ENCODE measurements at places on chromosomes 7 and 10.

DNA sequence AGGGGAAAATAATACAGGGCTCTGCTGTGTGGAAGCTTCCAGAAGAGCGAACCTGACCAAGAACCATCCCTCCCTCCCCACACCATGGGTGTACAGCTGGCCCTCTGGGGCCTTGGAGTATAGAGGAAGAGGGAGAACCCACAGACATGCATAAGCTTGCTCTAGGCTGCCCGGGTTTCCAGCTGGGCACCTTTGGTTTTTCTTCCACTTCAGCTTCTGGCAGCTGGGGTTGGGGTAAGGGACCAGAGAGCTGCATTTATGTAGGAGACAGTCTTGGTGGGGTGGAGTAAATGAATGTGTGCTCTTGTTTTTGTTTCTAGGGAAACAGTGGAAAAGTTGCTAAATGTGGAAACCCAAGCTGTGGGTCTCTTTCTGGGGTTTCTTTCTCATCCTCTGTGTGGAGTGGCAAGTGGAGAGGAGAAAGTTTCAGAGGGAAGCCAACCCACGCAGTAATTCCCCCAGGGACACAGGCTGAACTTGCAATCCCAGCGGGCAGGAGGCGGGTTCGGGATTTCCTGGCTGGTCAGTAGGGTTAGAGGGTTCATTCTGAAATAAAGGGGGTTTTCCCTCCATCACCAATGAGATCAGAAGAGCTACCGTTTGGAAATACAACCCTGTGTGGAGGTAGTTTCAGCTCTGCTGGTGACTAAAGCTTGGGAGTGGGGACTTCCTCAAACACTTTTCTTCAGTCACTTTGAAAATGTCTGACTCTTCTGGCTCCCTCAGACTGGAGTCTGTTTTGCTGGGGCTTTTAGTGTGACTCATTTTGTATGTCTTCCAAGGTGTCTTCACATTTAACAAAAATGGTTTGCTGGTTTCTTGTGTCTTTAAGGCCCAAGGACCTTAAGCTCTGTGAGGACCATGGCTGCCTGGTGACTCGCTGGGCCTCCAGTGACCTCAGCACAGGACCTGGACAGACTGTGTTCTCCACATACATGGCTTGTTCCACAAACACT is 22.2 kb upstream of the SRGN start:
- no peak for DNase-seq

- peak; percentile 76 for DNase-seq
These were observed 14.8 kb downstream of the ADAM8 start for GRCh38 chr10:133261726-133262325.

DNA sequence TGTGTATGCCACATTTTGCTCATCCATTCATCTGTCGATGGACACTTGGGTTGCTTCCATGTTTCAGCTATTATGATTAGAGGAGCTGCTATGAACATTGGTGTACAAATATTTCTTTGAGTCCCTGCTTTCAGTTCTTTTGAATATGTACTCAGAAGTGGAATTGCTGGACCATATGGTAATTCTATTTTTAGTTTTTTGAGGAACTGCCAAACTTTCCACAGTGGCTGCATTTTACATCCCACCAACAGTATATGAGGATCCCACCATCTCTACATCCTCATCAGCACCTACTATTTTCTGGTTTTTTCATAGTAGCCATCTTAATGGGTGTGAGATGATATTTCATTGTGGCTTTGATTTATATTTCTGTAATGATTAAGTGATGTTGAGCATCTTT is 44.7 kb upstream of the ZMIZ2 start:
- no peak for DNase-seq

DNA sequence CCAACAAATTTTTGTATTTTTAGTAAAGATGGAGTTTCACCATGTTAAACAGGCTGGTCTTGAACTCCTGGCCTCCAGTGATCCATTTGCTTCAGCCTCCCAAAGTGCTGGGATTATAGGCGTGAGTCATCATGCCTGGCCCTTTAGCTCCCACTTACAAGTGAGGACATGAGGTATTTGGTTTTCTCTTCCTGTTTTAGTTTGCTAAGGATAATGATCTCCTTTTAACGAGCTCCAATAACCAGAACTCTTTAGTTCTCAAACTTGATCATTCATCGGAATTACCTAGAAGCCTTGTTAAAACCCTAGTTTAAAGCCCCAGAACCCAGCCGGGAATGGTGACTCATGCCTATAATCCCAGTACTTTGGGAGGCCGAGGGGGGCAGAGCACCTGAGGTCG is 481.4 kb downstream of the TYW1 start:
- no peak for DNase-seq
